ENCODE measurements at places on chromosomes 16 and 17.

- no peak for DNase-seq
These were observed 7.2 kb downstream of the SLC38A10 start for GRCh38 chr17:81287741-81288430.

GRCh38 chr16:58170223-58170622 is 27.7 kb downstream of the CSNK2A2 start:
- DNase-seq: no peak

GRCh38 chr16:87303962-87304521 is 13.2 kb downstream of the C16orf95 start:
- no peak for DNase-seq

- no peak for DNase-seq
These were observed 842.1 kb downstream of the KCNJ2 start for GRCh38 chr17:71011391-71011790.

GRCh38 chr17:60594734-60595133 is 5.3 kb upstream of the PPM1D start:
- peak; percentile 56 for DNase-seq

DNA sequence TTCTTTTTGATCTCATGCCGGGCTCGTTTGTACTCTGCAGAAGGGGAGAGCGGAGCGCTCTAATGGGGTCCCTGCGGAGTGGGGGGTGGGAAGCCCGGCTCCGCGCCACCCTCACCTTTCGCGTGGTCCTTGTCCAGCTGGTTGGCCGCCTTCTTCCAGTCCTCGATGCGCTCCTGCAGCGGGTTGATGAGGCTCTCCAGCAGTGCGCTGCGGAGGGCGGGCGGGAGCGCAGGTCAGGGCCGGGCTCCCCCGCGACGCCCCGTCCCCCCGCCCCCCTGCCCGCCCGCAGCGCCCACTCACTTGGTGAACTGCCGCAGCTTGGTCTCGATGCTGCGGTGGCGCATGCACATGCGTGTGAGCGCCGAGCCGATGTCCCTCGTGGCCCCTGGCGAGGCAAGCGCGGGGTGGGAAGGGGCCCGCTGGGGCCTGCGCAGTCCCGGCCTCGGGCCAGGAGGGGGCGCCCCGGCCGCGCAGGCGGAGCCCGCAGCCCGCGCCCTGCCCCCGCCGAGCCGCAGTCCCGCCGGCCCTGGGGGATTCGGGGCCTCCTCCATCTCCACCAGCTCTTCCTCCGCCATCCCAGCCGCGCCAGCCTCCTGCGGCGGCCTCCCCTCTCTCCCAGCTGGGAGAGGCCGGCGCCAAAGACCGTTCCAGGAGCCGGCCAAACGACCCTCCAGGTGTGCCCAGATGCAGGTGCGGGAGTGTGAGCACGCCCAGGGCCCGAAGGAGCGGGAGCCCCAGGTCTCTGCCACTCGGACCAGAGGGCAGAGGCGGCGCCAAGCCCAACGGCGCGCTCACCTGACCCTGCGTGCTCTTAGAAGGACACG is 6.0 kb downstream of the MTSS2 start:
- DNase-seq: no peak

GRCh38 chr17:49079840-49080663 is 52.5 kb upstream of the B4GALNT2 start:
- no peak for DNase-seq

DNA sequence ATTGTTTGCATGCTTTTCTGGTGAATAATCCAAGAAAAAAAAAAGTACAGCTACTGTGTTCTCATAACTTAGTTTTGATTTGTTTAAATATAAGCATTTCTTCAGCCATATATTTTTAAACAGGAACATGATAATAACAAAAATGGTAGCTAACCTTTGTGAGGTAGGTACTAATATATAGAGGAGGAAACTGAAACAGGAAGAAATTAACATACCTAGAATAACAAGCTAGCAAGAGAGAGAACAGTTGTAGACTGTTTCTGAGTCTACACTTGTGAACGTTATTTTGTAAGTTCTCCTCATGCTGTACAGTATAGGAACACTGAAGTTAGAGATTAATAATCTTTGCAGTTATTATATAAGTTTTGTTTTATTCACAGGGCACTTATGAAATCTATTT is 49.3 kb downstream of the NSRP1 start:
- no peak for DNase-seq

- DNase-seq: no peak
These were observed 175.9 kb upstream of the SALL1 start for GRCh38 chr16:51327001-51327400.

DNA sequence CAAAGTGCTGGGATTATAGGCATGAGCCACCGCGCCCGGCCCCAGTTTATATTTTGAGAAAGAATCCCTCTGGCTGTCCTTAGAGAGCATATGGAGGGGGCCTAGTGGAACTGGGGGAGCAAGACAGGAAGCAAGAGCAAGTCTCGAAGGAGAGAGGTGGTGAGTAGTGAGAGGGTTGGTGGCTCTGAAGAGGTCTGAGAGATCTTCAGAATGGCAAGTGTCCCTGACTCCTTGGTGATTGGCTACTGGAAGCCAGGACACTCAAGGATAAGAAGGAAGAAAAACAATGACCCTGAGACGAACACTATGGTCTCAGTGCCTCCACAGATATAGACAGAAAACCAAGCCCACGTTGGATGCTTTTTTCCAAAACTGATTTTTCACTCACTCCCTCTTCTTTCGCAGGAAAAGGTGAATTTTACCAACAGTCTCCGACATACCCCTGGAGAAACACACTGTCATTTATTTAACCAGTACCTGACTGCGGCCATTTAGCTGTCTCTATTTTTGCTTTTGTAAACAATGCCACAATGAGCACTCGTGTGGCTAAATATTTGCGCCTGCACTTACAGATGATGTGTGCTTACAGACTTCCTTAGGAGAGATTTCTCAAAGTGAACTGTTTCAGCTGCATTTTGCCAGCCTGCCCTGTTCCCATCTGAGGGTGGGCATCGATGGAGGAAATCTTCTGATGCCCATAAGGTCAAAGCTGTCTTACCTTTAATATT is 15.9 kb upstream of the DOK4 start:
- no peak for DNase-seq

DNA sequence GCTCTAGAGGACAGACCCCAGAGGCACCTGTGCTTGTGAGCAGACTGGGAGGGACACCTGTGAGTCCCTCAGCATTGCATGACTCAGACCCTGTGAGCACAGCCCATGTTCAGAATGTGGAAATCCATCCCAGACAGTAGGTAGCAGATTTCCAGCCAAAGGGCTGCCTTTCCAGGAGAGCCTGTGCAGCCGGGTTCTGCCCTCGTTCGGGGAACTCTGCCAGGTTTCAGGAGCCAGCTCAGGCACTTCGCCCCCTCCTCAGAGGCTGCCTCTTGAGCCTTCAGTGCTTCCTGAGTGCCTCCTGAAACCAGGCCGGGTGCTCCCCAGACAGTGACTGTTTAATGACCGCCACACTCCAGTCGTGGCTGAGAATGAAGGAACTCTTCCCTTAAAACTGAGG is 23.3 kb upstream of the SDR42E2 start:
- no peak for DNase-seq

DNA sequence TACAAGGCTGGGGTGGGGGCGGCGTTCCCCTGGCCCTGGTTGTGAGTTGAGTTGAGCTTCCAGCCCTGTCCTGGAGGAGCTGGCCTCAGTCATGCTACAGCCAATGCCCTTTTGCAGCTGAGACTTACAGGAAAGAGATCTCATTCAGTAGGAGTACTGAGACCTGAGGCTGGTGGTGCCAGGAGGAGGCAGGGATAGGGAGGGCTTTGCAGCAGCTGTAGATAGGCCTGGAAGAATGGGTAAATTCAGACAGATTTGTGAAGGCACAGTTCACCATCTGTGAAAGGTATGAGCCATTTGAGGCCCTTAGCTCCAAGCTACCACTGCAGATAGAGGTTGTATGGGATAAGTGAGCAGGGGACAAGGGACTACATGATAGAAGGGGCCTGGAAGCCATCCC is 5.6 kb downstream of the STX4 start:
- DNase-seq: no peak

- no peak for DNase-seq
These were observed 559 bp upstream of the NXPH3 start for GRCh38 chr17:49574945-49575678.

GRCh38 chr17:78608804-78609186 is 31.6 kb upstream of the DNAH17 start:
- no peak for DNase-seq

GRCh38 chr17:72700226-72700625 is 392.3 kb downstream of the SLC39A11 start:
- DNase-seq: no peak

- no peak for DNase-seq
These were observed 9.6 kb downstream of the DLX3 start for GRCh38 chr17:49985310-49985990.

- no peak for DNase-seq
These were observed 46.8 kb downstream of the IL21R start for GRCh38 chr16:27448532-27449433.

DNA sequence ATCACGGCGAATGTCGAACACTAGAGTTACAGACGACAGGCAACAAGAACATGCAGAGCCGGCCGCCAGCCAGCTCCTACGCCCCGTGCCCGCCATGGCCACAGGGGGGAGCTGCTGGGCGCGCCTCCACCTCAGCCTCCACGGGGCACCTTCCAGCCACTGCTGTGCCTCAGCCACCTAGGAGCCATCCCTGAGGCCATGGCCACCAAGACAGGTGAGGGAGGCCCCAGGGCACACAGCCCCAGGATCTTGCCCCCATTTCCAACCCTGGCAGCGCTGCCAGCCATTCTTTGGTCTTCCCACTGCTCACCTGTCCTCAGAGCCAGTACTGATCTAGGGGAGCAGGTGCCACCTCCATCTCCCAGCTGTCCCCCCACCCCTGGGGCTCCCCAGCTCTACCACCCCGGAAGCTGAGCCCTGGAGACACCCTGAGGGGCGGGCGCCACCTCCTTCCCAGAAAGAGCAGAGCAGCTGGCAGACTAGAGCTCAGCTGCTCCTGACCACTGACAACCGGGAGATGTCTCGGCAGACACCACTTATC is 11.8 kb downstream of the GNPTG start:
- peak; percentile 14 for DNase-seq

DNA sequence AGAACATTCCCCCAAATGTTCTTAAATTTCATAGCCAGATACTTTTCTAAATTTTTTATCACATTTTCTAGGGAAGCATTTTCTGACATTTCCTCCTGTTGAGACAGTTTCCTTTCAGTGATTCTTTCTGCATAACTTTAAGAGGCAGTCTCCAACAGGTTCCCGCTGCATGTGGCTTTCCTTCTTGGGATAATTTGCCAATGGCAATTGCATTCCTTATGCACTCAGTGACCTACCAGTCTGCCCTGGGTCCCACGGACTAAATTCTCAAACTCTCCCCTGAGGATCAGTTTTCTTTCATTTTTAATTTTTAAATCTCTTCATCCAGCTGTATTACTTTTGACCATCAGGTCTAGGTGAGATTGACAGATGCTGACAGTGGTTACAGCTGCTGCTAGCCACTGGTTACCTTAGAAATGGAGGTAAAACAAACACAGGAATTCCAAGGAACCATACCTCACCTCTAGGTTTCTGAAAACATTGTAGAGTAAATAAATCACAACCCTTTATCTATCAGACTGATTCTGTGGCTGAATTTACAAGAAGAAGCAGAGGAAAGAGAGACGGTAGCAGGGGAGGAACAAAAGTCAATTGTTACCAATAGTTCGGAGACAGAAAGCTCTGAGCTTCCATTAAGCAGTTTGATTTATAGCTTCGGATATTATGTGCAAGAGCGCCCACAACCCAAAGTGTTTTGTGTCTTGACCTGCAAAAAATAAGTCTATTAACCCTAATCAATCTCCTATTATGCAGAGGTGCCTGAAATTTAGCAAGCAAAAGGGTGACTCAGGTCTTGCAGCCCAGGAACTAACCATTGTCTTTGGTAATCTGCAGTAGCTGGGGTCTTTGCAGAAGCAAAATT is 216.0 kb downstream of the PMP22 start:
- DNase-seq: no peak

DNA sequence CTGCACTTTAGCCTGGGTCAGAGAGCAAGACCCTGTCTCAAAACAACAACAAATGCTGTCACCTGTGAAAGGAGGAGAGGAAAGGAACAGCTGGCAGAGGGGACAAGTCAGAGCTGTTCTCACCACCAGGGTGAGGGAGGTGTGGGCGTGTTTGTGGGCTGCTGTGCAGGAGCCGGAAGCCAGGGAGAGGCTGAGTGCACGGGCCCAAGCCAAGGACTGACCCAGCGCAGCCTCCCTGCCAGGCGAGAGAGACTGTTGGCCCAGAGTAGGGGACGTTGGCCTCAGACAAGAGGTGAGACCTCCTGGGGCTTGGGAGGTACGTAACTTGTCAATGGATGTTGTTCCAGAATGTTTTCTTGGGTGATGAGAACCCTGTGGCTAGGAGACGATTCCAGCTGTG is 10.7 kb downstream of the SPNS2 start:
- no peak for DNase-seq

All from NCI-H1694 (cell line).